Lower lobe of right lung (tissue), 2 donors: ENCODE measurements at places on chromosomes 5 and 9. TPM values are rescaled to one million over a fixed set of nuclear protein-coding genes. Genes with fewer than 3 reads are reported as not detected.
A peak's percentile ranks its signal among the peaks of the same experiment; 100 is the strongest.

DNA sequence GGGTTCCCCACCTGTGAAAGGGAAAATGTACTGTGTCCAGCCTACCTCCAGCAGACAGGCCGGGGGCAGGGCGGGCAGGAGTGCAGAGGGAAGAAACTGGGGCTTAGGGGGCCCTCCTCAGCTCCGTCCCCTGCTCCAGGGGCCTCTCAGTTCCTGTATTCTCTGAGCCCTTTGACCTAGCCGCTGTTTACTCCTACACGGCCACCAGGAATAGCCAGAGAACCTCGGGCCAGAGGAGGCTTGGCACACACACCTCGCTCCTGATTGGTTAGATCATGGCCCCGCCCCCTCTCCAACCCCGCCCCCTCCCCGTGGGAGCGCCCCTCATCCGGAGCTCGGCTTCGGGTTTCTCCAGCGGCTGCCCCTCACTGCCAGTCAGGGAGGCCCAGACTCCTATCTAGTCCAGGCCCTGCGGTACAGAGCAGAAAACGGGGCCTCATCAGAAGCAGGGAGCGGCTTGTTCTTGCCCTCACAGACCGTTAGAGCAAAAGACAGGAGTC is 2.2 kb downstream of the ST6GALNAC6 start:
- peaks cover 43% of the 10 kb centered on the region for H3K36me3 ChIP-seq
- H3K27me3 ChIP-seq, result no peaks in the 10 kb centered on the region
- DNase-seq, result peak; percentile 83
- H3K4me3 ChIP-seq, result peak overlapping the region; percentile 99
- H3K4me1 ChIP-seq, result peaks cover 46% of the 10 kb centered on the region

DNA sequence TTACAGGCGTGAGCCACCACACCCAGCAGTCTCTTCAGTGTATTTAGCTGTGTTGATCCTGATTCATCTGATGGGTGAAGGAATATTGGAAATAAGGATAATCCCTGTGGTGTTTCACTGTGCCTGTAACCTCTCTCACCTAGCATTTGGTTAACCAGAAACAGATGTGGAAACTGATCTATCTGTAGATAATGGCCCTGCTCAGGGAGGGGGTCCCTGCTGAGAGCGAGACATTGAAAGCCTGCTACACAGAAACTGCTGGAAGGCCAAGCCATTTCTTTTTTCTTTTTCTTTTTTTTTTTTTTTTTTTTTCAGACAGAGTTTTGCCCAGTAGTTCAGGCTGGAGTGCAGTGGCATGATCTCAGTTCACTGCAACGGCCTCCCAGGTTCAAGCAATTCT is 28.4 kb downstream of the QRFP start:
- no peaks in the 10 kb centered on the region for H3K27me3 ChIP-seq
- DNase-seq, result no peak
- no peak overlapping the region for H3K4me3 ChIP-seq
- no peak overlapping the region for H3K27ac ChIP-seq
- H3K36me3 ChIP-seq, result peaks cover 80% of the 10 kb centered on the region
- no peaks in the 10 kb centered on the region for H3K4me1 ChIP-seq

DNA sequence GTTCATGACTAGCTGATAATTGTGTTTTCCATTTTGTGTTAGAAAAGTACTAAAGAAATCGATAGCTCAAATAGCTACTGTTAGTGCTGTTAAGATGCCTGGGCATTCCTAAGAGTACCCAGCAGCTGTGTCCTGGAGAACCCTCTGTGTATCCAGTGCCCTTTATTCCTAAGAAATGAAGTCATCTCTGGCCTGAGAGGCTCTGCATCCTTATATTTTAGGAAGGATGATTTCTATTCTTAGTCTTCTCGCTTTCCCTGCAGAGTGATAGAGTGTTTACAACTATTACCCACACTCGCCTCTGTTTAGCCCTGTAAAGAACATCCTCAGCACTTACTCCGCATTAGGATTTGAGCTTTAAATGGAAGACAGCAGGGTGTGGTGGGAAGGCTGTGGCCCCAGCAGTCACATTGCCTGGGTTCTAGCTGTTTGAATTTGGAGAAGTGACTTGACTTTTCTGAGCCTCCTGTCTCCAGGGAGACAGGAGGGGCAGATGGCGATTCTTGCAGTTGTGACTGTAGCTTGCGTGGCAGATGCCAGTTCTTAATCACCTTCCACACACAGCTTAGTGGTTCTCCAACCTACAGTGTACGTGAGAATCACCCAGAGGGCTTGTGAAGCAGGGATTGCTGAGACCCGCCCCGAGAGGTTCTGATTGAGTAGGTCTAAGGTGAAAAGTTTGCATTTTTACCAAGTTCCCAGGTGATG is 177.2 kb upstream of the PITX1 start:
- no peaks in the 10 kb centered on the region for H3K36me3 ChIP-seq
- no peak overlapping the region for H3K27ac ChIP-seq
- no peak overlapping the region for H3K4me3 ChIP-seq
- no peaks in the 10 kb centered on the region for H3K27me3 ChIP-seq

DNA sequence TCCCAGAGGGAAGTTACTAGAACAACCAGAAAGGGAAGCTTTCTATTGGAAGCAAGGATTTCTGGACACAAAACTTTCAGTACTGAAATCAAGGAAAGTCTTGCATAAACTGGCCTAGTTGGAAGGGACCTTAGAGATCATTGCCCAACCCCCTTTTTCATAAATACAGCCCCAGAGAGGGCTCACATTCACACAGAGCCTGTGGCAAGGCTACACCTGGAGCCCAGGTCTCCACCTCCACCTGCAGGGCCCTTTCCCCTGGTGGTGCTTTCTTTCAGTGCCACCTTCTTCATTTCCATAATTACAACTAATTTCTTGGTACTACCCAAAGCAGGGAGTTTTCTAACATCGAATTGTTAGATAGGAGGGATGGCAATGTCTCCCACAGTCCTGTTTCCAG is 85.7 kb downstream of the ADRB2 start:
- peaks cover 78% of the 10 kb centered on the region for H3K4me1 ChIP-seq
- H3K27me3 ChIP-seq, result no peaks in the 10 kb centered on the region
- H3K36me3 ChIP-seq, result no peaks in the 10 kb centered on the region
- H3K27ac ChIP-seq, result peak overlapping the region; percentile 75
- no peak for DNase-seq

PCDHB6 gene
- total RNA-seq, result 0.41 TPM

TMOD1 gene
- total RNA-seq, result 7.9 TPM

DNA sequence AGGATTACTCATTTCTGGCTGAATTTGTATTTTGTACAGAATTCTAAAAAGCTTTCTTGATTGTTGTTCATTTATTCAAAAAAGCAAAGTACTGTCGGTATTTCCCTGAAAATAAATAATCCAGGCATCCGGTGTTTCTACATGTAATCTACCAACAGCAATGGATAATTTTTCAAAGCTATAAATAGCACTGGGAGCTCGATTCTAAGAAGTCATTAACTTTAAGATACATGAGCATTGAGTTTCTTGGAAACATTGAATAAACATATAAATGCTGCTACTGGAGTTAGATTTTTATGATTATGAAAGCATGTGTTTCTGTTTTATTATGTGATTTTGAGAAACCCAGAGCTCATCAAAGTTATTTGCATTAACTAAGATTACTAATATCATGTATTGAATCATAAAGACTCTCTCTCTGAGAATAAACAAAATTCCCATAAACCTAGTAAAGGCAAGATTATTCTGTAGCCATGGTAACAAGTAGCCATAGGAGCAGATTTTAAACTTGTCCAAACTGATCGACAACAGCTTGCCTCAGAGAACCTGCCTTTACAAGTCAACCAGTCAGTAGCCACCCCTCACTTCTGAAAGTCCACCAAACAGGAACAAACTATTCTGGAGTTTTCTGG is 197.0 kb downstream of the DRD1 start:
- H3K36me3 ChIP-seq, result no peaks in the 10 kb centered on the region
- H3K27me3 ChIP-seq, result no peaks in the 10 kb centered on the region
- H3K4me1 ChIP-seq, result no peaks in the 10 kb centered on the region
- H3K27ac ChIP-seq, result no peak overlapping the region
- DNase-seq, result no peak

- H3K27me3 ChIP-seq, result no peaks in the 10 kb centered on the region
- no peak for DNase-seq
- peak overlapping the region; percentile 58 for H3K27ac ChIP-seq
- H3K4me3 ChIP-seq, result no peak overlapping the region
- peaks cover 72% of the 10 kb centered on the region for H3K4me1 ChIP-seq
Measured at GRCh38 chr9:87569518-87569917, 71.9 kb downstream of the DAPK1 start.

- no peaks in the 10 kb centered on the region for H3K27me3 ChIP-seq
- H3K4me3 ChIP-seq, result no peak overlapping the region
- no peak overlapping the region for H3K27ac ChIP-seq
- H3K36me3 ChIP-seq, result no peaks in the 10 kb centered on the region
- H3K4me1 ChIP-seq, result peaks cover 8% of the 10 kb centered on the region
- no peak for DNase-seq
Measured at GRCh38 chr5:127567026-127567768, 49.8 kb downstream of the PRRC1 start.

DNA sequence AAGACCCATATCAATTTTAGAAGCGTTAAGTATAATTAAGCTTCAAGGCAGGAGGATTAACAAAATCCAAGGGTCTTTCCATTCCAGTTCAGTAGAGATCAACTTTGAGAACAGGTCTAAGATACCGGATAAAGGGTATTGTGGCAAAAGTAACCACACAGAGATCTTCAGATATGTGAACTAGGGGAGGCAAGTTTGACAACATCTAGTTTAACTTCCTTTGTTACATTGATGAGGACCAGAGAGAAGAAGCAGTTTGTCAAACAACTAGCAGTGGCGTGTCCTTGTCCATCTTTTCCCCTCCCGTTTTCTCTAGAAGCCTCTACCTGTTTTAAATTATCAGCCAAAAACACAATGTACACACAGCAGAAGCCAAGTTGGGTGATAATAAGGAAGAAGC is 8.6 kb downstream of the SLC36A2 start:
- DNase-seq, result no peak
- no peaks in the 10 kb centered on the region for H3K36me3 ChIP-seq
- H3K27me3 ChIP-seq, result peaks cover 8% of the 10 kb centered on the region
- no peak overlapping the region for H3K27ac ChIP-seq
